ENCODE measurements at places on chromosomes 6 and 20. TPM values are rescaled to one million over a fixed set of nuclear protein-coding genes. Genes with fewer than 3 reads are reported as not detected.

DNA sequence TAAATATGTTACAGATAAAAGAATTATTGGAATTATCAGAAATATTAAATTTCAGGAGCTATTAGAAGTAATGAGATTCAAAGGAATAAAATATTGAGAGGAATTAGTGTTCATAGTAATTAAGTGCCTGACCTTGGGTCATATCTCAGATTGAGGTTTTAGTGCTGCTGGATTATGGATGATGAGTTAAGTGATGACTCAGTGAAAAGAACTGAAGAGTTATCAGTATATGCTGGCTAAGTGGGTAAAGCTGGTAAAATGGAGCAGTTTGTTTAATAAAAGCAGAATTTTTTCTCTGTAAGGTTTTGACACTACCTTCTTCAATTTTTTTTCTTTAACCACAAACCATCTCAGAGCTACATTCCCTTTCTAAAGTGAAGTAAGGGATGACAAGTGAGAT lies 206.7 kb downstream of the MANEA start:
- DNase-seq: no peak

DNA sequence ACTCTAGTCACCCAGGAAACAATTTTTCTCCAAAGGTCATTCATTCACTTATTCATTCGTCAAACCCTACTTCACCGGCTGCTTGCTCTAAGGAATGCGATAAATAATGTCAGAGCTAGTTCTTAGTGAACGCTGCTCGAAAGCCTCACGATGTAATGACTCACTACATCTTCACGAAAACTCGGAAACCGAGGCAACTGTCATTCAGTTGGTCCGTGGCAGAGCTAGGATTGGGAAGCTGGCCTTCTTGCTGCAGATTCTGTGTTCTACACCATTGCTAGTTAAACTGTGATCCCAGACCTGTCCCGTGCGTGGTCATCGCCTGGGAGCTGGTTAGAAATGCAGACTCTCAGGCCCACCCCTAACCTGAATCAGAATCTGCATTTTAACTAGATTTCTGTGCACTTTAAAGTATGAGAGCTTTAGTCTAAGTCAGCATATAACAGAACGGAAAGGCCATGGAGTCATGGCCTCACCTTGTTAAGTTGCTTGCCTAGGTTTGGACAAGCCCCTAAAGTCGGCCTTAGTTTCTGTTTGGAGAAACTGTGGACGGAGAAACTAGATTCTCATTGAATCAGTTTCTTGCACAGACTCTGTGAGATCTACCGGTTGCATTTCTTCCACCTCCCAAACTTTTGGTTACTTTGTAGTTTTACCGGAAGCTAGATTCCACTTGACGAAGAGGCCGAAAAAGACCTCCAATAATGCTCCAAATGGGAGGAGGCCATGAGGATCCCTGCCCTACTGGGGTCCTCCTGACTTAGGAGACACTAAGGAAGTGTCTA lies 651 bp upstream of the CCND3 start:
- DNase-seq: peak; percentile 95

DNA sequence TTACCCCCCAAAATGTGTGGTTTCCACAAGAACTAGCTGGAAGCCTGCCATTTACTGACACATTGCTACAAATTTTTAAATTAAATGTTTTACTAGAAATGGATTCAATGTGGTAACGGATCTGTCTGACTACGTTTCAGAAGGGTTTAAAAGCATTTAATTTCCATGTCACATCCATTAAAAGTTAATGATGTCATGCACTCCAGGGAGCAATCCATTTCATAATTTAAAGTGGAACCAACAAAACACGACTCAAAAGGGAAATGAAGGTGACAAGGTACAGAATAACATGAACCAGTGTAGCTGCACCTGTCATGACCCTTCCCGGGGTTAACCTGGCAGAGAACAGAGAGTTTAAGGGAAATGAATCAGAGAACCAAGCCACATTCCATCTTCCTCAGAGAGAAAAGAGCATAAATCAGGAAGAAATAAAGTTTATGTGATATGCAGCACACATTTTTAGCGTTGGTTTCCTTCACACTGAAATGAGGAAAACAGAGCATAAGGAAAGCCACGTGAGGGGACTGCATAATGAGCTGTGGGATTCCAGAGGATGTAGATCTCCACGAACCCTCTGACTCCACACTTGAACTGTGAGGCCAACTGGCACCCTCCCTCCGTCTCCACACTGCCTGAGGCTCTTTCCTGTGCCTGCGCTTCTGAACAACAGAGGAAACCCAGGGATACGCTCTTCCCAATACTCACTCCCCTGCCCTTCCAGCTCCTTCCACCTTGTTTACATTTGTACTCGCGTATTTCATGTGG lies 170.3 kb upstream of the AHI1 start:
- peak; percentile 96 for DNase-seq

GRCh38 chr6:143963158-143963919 lies 44.7 kb downstream of the PLAGL1 start:
- DNase-seq: no peak

DNA sequence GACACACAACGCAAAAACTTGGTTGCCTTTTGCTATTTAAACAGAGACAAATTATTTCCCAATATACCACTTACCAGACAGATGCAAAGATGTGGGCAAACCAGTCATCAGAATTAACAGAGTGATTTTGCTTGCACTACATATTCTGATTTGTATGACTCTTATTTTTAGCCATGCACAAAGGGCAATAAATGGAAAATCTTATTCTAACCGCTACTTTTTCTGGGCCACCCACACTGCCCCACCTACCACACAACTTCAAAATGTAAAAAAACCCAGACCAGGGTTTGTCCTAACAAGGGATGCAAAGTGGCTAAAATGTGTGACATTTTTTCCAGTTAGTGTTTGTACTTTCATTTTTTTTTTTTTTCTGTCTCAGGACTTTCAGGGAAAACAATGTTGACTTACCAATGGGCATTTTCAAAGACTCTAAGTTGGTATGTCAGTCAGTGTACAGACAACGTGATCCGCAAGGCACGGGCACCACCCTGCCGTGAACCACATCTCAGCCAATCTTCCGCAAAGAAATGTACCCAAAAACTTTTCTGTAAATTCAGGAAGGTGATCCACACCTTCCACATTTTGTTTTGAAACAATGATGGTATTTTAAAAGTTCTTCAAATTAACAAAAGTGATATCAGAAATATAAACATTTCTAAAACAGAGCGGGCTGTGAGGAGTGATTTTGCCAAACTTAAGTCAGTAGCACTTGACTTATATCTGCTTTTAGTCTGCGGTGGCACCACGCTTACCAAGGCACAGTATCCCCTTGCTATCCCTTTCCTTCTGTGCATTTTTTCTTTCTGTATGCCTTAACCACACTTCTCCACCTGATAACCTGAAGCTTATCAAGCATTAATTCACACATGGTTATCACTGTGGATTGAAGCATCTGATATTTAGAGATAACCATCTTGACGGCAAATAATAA lies 185.6 kb downstream of the GJA10 start:
- DNase-seq: no peak

Gene UCKL1
- 23.9 TPM for total RNA-seq

Gene TP53TG5
- not detected for total RNA-seq

Gene C20orf144
- not detected for total RNA-seq

Data from M059J (cell line).